Nucleus accumbens (tissue), 56 donors: ENCODE measurements at places on chromosomes 12 and 14.

- DNase-seq: no peak
Observed at GRCh38 chr12:85963326-85963725, 89.2 kb downstream of the NTS start.

DNA sequence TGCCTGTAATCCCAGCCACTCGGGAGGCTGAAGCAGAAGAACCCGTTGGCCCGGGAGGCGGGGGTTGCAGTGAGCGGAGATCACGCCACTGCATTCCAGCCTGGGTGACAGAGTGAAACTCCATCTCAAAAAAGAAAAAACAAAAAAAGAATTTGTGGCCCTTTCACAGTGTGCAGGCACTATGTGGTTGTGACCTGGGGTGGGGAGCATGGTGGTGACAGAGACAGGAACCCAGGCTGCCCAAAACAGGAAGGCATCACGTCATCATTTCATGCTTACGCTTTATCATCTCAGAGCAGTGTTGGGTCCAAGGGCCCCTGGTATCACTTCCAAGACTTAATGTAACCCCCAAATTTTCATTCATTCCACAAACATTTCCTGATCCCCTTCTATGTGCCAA, 175.7 kb upstream of the GSC start:
- no peak for DNase-seq

- DNase-seq: no peak
Observed at GRCh38 chr12:33192226-33192625, 247.4 kb downstream of the SYT10 start.

- peak; percentile 53 for DNase-seq
Observed at GRCh38 chr12:57896434-57897201, 44.7 kb upstream of the ATP23 start.

GRCh38 chr12:43357141-43357540, 194.9 kb downstream of the ADAMTS20 start:
- no peak for DNase-seq
